NCI-H2171 treated with DMSO at 0.1 percent for 48 hours (cell line): ENCODE measurements at places on chromosomes 5 and 9.

DNA sequence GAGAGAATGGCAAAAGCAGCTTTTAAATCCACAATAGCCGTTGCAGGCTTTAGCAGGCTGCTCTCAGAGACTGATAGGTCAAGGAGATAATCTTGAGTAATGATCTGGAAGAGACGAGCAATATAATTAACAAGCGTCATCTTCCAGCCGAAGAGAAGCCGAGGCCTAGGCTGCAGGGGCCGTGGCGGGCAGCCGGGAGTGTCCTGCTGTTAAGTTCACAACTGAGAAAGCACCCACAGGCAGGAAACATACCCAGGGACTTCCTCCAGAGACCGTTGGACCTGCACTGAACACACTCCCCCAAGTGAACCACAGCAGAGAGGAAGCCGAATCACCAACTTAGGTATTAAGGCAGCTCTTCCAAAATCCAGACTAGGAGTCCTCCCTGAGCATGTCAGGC lies 182.3 kb downstream of the IRX2 start:
- DNase-seq: no peak

- no peak for DNase-seq
These were observed 4.3 kb upstream of the IL17B start for GRCh38 chr5:149383399-149383798.

DNA sequence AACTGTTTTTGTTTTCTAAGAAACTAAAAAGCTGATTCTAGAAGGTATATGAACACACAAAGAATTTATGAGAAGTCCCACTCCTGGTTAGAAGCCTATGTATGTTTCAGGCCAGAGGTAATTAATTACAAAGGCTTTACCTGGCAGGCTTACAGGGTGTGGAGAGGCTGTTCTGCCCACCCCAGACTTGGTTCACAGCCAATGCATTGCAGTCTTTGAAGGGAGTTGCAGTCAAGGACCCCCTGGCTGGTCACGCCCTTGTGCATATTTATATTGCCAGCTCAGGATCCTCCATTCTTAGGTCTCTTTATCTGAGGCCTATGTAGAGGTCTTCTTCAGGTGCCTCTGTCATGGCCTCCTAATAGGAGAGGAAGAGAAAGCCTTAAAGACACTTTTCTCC lies 13.6 kb upstream of the PRSS3 start:
- DNase-seq: no peak

- DNase-seq: no peak
These were observed 485.6 kb upstream of the NUDT12 start for GRCh38 chr5:104048231-104048630.

DNA sequence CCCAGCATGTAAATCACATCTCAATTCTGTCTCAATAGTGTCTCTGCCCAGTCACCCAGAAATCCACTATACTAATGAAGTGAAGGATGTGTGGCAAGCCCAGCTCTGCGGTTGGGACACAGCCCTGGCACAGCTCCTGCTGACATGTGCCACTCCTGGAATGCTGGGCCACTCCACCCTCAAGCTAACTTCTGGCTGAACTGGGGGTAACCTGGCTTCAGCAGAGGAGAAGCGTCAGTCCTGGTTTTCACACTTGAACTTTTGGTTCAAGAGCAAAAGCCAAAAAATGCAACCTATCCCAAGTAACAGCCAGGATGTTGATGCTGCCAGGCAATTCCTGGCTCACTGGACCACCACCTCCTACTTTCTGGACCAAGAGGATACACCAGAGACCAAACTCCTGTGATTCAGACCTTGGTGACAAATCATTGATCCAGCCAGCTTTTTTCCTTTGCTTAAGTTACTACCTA lies 86.4 kb downstream of the ARRDC3 start:
- DNase-seq: no peak

- DNase-seq: no peak
These were observed 579.7 kb downstream of the CCDC171 start for GRCh38 chr9:16132513-16132912.

GRCh38 chr5:64861281-64861680 lies 92.6 kb downstream of the CWC27 start:
- no peak for DNase-seq

DNA sequence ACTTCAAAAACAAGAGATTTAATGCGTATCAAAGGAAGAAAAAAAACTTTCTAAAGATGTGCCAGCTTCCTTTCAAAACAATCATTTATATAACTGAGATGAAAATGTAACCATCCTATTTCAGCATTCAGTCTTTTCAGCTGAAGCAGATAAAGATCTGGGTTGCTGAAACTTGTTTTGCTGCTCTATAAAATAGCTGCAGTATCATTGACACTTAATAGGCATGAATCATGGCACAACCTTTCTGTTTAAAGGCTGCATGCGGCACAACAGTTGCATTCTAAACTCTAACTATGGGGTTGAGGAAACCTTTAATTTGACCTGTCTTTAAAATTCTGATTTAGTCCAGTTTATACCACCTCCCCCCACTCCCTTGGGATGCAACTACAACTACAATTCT lies 196.7 kb downstream of the MPDZ start:
- DNase-seq: no peak

DNA sequence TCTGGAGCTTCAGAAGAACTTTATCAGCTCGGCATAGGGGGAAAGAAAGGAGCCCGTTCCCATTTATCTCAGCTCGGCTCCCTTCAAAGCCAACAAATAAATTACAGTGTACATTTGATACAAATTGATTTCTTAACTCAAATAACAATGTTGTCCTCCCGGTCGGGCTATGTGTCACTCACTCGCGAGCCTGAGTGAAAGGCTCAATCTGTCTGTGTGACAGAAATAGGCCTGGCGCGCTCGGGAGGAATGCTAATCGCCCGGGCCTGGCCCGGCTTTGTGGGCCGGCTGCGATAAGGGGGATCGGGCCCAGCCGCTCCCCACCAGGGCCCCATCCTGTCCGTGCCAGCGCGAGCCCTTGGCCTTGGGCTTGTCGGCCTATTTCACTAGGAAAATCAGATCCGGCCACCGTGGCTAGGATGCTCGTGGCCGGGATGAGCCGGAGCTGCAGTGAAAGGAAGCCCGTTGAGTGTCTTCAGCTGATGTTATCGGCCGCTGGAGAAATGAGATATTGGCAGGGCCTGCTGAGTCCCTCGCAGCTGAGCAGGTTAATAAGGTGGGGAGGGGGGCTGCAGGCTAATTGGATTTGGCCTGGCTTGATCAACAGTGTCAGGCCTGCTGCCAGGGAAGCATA lies 258.7 kb downstream of the IRX1 start:
- no peak for DNase-seq

- no peak for DNase-seq
These were observed 89.0 kb upstream of the IRX2 start for GRCh38 chr5:2840372-2840915.

GRCh38 chr9:76905791-76906646 lies at the start of gene PRUNE2:
Gene PRUNE2, minus strand, starts transcription at chr9:76906114. Its CDS starts 151 bp downstream, at chr9:76905963.
- DNase-seq: peak; percentile 12

DNA sequence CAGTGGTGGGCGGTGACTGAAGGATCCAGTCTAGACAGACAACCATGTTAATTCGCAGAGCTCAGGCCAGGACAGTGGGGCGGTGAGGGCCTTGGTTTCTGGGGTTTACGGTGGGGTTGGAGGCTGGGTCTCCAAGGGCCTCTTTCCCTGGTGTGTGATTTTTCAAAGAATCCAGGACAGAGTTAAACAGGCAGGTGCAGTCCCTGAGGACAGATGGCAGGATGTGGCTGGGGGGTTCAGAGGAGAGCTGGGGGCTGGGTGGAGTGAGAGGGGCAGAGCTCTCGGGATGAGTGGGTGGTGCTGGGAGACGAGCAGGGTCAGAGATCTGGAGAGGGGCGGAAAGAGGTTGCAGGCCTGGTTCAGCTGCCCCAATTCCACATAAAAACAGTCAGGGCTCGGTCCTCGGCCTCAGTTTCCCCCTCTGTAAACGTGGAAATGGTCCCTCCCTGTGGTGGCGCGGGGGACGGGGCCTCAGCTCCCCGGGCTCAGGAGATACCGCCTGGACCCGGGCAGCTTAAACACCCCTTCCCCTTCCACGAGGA lies 145.9 kb downstream of the GAPVD1 start:
- no peak for DNase-seq

- no peak for DNase-seq
These were observed 83.2 kb upstream of the TAS2R1 start for GRCh38 chr5:9713356-9713755.

DNA sequence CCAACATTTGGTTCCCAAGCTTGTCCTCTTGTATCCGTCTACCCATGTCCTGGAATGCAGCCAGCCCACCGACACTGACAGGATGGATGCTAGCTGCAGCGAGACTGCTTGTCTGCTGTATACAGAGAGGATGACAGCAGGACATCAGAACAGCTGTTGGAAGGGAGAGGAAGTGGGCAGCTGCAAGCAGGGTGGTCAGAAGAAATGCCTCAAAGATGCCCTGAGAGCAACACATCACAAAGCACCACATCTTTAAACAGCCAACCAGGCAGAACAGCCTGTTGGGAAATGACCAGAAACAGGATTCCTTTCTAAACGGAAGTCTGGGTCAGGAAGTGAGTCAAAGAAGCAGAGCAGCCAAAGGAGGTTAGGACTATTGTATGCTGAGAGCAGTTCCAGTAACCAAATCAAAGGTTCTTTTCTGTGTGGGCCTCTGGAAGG lies 219.1 kb downstream of the NDUFS4 start:
- no peak for DNase-seq

DNA sequence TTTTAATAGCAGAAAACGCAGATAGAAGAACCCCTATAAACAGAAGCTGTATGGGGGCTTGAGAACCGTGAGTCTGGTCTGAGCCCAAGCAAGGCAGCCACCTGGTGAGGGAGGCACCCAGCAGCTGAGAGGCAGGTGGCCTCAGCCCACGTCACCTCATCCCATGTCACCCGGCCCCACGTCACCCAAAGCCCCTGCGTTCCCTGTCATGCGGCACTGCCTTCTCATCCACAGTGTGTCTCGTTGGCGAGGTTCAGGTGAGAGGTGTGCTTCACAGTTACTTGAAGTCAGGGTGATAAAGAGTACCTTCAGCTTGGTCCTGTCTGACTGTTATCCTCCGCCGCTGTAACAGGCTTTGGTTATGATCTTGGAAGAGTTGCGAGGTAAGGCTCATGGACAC lies 80.6 kb upstream of the IRX4 start:
- DNase-seq: no peak

GRCh38 chr5:160064995-160065614 lies 54.1 kb downstream of the PWWP2A start:
- no peak for DNase-seq

DNA sequence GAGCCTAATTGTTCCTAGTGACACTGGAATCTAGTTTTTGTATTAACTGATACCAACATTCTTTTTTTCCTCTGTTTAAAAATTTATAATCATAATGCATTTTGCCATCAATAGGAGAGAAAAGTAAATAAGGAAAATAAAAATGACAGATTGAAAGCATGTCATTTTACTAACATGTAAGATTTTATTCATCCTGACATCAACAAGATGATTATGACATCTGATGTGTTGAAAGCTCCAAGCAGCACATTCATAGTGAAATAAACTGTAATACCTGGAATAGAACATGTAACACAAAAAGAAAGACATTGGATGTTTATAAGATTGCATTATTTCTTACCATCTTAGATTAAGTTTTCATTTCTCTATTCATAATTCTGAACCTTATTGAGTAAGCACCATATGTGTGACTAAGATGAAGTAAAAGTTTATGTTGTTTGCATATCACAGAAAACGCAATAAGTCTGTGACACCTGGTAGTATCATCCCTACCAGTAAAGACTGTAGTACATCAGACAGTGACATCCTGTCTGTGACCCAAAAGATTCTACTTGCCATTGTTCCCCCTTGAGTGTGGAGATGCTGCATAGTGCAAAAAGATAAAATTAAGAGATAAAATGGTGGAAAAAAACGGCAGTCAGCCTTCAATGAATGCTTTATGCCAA lies 225.6 kb downstream of the PCSK5 start:
- DNase-seq: no peak

- peak; percentile 2 for DNase-seq
These were observed 698 bp upstream of the TGFBI start for GRCh38 chr5:136028090-136028489.

DNA sequence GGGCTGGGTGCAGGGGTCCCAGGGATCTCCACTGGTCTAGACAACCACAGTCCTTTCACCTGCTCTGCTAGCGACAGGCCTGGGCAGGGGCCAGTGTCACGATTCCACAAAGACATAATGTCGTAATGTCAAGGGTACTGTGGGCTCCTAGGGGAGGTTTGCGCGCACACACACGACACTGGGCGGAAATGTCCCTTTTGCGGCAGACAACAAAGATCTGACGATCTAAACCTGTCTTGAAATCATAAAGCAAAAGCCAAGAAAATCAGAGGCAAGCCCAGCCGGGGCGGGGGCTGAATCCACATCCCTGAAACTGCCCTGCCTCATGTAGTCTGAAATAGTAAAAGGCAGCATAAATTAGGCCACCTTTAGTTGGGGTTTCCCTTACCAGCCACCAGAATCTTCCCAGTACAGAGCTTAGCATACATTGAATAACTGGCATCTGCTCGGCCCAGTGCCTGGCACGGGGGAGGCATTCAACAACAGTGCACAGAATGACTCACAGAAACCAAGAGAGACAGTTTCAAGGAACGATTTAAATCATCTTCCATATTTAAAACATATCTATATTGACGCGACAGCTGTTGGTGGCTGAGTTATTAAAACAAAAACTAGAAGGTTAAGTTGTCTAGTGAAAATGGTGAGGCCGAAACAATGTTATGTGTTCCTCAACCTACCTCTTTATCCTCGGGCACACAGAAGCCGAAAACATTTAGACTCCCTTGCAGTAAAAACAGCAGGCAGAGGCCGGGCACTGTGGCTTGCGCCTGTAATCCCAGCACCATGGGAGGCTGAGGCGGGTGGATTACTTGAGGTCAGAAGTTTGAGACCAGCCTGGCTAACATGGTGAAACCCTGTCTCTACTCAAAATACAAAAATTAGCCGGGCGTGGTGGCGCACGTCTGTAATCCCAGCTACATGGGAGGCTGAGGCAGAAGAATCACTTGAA lies 151.0 kb downstream of the MYO10 start:
- no peak for DNase-seq

DNA sequence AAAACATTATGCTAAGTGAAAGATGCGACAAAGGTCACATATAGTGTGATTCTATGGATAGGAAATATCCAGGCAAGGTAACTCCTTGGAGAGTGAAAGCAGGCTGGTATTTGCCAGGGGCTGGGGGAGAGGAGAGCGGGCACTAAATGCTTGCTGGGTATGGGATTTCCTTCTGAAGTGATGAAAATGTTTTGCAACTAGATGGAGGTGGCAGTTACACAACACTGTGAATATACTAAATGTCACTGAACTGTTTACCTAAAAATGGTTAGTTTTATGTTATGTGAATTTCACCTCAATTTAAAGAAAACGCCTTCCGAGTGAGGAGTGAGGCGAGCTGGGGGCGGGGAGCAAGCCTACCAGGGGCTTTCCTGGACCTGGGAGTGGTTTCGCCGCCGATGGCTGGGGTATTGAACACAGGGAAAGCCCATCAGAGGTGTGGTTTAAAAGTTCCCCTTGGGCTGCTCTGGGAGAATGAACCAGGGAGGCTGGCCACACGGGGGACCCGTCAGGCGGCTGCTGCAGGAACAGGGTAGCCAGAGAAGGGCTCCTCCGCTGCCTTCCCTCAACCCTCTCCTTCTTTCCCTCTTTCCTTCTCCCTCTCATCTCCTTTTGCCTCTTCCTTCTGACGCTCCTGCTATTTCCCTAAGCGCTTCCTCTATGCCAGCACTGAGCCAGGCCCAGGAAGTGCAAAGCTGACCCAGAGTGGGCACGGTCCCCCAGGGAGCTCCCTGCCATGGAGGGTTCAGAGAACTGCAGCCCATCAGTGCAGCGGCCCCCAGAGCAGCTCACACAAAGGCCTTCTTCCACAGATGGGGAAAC lies 4.9 kb downstream of the AKNA start:
- no peak for DNase-seq
